ENCODE measurements at places on chromosomes 2 and 18.

- DNase-seq: no peak
These were observed 313.7 kb downstream of the CYP26B1 start for GRCh38 chr2:71833855-71834560.

GRCh38 chr18:63273222-63273927, 46.2 kb downstream of the BCL2 start:
- no peak for DNase-seq

GRCh38 chr2:190904640-190905261, 24.1 kb downstream of the GLS start:
- no peak for DNase-seq

- DNase-seq: no peak
These were observed 99.0 kb downstream of the CPS1 start for GRCh38 chr2:210655229-210655975.

DNA sequence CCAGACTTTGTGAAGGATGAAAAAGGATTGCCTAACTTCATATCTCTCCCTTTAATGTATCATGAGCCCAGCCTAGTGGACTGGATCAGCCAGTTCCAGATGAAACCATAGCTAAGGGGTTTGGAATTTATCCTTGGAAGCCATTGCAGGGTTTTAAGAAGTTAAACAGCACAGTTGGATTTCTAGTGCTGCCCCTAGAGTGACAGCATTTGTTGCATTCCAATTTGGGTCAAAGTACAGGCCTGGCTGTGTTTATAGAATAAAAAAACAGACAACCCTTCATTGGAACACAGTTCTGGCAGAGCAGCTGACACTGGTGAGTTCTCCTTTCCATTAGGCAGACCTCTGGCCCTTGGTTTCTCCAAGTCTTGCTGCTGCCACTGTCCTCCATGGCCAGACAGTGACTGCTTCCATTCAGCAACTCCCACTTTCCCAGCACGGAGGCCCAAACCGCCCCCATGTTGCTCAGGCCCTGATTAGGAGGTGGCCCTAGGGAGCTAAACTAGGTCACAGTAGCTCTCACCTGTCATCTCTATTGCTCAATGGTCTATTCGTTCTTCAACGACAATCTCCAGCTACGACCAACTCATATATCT, 8.0 kb downstream of the GPR39 start:
- DNase-seq: no peak

DNA sequence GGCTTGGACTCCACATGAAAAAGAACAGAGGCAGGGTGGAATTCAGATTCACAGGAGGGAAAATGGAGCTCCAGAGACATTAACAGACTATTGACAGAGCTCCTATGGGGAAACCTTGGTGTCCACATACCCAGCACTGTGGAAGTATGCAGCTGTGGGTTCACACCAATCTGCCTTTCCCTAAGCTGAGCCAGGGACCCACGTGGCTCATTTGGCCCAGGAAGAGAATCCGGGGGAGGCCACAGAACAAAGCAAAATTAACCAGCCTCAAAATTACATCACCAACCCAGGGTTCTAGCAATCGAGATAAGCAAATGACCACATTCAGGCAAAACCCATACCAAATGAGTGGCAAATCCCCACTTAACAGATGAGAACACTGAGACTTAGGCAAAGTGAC, 105.8 kb upstream of the TWIST2 start:
- no peak for DNase-seq

DNA sequence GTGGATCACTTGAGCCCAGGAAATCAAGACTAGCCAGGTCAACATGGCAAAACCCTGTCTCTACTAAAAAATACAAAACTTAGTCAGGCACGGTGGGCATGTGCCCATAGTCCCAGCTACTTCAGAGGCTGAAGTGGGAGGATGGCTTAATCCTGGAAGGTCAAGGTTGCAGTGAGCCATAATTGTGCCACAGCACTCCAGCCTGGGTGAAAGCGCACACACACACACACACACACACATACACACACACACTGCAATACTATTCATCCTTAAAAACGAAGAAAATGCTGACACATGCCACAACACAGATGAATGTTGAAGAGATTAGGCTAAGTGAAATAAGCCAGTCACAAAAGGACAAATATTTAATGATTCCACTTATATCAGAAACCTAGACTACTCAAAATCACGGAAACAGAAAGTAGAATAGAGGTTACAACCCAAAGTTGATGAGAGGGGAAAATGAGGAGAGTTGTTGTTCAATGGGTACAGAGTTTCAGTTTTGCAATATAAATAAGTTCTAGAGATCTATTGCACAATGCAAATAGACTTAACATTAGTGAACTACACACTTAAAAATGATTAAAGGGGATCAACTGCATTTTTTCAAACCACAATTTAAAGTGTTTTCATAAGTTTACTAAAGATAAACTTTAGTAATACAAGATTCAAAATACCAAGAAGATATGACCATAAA, 114.5 kb downstream of the USP34 start:
- no peak for DNase-seq

- no peak for DNase-seq
These were observed 61.7 kb upstream of the MYL1 start for GRCh38 chr2:210376694-210377093.

DNA sequence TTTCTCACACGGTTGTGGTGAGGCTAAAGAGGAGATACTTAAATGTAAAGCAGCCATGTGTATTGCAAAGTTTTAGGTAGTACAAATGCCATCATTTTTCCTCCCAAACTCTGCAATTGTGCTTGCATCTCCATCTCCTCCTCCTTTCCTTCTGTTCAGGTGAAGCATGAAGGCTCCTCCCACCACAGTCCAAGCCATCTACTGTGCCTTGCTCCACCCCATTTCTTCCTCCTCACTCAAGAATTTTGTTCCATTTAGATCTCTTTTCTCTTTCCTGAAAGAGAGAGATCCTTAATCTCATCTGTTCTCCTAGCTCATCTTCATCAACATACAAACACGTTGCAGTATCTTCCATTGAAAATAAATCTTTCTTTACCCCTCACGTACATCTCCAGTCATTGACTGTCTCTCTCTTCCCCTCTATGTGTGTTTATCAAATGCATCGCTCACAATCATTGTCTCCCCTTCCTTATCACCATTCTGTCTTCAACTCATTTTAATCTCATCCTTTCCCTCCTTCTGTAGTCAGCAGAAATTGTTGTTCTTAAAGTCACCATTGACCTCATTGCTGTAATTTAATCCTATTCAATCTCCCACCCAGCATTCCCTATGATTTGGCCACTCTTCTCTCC, 392.1 kb downstream of the RAD51AP2 start:
- DNase-seq: no peak

DNA sequence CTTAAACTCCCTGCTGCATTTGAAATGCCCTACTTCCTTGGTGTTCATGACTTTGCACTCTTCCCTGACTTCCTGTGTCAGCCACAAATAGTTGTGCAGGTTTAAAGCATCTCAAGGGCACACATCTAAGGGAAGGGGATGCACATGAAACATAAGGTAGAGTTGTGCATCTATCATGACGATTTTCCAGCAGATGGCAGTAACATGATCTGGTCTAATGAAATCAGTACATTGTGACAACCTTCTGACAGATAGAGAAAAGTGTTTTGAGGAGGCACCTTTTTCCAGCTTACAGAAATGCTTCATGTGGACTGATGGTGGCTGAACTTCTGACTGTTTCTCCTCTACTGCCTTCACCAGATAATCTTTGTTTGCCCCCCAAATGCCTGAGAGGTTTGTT, 238.9 kb downstream of the XIRP2 start:
- DNase-seq: peak; percentile 4

DNA sequence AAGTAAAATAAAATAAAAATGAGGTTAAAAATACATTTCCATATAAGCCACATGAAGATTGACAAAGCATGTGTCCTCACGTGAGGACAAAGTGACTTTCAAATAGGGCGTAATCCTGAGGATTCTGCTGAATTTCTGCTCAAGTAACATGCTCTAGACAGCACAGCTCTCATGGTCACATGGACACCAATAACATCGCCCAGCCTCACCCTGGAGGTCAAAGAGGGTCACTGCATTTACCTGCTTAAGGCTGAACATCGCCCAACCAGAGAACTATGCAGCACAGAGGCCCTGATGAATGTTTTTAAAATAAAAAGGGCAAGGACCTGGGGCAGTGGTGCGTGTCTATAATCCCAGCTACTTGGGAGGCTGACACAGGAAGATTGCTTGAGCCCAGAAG, 30.2 kb downstream of the TGFBRAP1 start:
- peak; percentile 15 for DNase-seq

DNA sequence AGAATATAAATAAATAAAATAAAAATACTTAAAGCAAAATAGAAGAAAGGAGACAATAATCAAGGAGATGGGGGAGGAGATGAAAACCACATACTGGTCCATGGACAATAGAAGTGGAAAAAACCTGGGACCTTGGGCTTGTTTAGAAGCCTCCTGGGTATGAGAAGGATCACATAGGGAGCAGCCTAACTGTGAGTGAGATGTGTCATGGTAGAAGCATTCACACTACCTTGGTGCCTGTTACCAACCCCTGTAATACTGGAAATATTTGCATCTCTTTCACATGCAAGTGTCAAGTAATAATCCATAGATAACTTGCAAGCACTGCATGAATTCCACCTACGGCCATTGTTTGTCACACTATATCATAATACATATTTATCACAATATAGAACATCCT, 23.2 kb upstream of the RNF103 start:
- DNase-seq: no peak

DNA sequence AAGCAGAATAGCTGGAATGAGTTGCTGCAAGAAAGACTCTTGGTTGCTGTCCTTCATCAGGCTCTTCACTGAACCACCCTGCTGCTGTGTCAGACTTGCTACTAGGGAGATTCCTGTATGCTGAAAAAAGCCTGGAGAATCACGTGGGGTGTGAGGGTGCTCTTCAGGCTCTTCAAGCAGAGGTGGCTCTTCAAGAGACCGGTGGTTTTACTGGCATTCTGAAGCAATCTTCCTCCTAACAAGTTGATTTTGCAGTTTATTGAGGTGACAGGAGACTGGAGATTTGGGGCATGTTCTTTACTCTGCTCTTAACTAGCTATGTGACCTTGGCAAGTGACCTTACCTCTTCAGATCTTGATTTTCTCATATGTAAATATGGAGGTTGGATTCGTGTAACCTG, 14.1 kb downstream of the TMEM178A start:
- DNase-seq: no peak

DNA sequence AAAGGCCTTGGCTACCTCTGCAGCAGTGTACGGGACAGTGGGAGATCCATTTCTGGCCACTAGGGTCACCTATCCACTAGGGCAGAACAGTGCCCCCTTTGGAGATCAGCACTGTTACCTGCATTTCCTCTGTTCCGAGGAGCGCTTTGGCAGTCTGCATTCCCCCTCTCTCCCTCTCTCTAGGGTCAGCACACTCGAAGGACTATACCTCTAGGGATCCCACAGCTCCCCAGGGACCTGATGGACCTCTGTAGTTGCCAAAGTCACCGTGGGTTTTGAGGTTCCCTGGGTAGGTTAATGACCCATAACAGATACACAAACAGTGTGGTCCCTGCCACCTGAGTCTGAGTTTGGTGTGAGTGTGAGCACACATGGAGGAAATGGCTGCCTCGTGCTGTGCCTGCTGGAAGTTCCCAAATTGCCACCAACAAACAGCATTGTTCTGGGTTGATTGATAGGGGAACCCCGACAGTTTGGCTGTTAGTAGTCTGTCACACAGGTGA, 99.8 kb upstream of the VWC2L start:
- DNase-seq: no peak

DNA sequence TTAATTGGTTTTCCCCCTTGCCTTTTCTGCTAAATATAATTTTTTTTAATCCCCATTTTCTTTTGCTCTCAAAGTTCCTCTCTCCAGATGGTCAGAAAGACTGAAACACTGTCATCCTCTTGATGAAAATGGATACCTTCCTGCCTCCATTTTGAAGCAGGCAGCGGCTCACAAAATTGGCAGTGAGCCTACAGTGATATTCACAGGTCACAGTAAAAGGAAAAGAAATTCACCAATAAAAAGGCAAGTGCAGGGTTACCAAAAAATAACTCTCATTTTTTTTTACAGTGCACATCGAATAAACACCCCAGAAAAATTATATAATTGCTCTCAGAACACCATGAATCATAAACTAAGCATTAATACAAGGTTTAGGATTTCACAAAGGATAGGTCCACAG, 307.5 kb downstream of the TCF4 start:
- DNase-seq: no peak

- no peak for DNase-seq
These were observed 57.6 kb downstream of the APOB start for GRCh38 chr2:20986024-20986939.

DNA sequence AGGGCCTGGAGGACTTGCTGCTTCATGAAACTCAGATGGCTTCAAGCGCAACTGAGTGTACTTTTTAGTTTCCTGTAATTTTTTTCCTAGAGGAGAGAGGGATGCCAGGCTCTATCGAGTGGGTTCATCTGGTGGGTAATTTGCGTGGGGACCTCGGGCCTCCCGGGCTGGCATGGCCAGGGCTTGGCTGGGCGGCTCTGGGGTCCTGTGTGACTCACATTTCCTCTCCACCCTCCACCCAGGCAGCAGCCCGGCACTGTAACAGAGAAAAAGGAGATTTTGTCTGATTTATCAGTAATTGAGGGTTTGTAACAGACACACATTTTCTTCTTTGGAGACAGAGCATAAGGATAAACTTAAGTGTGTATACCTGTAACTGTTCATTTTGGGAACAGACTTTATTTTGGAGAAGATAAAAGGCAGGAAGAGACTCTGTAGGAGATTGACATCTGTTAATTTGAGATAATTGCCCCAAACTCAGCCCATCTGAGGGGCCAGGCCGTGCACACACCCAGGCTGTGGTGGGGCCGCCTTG, 64.3 kb downstream of the NFATC1 start:
- peak; percentile 26 for DNase-seq

DNA sequence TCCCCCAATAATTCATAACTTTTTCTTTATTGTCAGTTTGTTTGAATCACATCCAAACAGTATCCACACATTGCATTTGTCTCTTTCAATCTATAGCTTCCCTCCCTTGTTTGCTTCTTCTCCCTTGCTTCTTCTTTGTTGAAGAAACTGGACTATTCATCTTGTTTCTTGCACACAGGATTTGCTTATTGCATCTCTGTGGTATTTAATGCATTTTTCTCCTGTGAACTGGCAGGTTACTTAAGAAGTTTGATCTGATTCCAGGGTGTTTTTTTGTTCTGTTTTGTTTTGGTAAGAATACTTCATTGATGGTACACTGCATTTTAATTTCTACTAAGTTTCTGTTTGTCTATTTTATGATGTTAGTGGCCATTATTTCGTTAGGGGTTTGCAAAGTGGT, 166.8 kb downstream of the CAMKMT start:
- DNase-seq: no peak

GRCh38 chr2:21163213-21163612, 39.4 kb downstream of the TDRD15 start:
- no peak for DNase-seq

DNA sequence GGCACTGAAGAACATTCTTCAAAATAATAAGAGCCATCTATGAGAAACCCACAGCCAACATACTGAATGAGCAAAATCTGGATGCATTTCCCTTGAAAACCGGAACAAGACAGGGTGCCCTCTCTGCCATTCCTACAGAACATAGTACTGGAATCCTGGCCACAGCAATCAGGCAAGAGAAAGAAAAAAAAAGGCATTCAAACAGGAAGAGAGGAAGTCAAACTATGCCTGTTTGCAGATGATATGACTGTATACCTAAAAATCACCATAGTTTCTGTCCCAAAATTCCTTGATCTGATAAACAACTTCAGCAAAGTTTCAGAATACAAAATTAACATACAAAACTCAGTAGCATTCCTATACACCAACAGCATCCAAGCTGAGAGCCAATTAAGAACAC, 119.5 kb upstream of the PARD3B start:
- DNase-seq: no peak

- DNase-seq: no peak
These were observed 202.2 kb downstream of the TNS1 start for GRCh38 chr2:217800433-217801114.

GRCh38 chr2:84832772-84833461, 48.0 kb downstream of the TRABD2A start:
- peak; percentile 88 for DNase-seq

All from KBM-7 (cell line).